Stimulated activated CD8-positive, alpha-beta memory T cell treated with anti-CD3 and anti-CD28 coated beads, Interleukin-7, amount 100 ng/mL, for 4 hours (primary cell): ENCODE measurements at places on chromosomes 4 and X.

DNA sequence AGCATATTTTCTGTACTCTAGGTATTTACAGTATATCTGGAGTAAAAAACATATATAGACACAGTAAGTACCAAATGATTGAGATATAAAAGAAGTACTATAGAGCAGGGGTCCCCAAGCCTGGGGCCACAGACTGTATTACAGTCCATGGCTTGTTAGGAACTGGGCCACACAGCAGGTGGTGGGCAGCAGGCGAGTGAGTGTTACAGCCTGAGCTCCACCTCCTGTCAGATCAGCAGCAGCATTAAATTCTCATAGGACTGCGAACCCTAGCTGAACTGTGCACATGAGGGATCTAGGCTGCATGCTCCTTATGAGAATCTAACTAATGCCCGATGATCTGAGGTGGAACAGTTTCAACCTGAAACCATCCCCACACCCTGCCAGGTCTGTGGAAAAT is 300.7 kb downstream of the NR3C2 start:
- DNase-seq, result no peak

GRCh38 chr4:78720994-78721677 is 55.0 kb upstream of the BMP2K start:
- DNase-seq, result no peak

DNA sequence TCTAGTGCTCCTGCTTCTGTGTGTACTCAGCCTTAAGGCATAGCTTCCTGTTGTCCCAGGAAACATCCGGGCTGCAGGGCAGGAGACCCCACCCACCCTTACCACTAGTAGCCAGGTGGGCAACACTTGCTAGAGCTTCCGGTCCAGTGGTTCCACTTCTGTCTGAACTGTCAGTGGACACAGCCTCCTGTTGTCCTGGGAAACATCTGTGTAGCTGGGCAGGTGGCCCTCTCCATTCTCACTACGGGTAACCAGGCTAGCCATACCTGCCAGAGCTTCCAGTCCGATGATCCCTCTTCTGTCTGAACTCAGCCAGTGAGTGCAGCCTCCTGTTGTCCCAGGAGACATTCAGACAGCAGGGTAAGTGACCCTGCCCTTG is 372.2 kb downstream of the INPP4B start:
- DNase-seq, result no peak

DNA sequence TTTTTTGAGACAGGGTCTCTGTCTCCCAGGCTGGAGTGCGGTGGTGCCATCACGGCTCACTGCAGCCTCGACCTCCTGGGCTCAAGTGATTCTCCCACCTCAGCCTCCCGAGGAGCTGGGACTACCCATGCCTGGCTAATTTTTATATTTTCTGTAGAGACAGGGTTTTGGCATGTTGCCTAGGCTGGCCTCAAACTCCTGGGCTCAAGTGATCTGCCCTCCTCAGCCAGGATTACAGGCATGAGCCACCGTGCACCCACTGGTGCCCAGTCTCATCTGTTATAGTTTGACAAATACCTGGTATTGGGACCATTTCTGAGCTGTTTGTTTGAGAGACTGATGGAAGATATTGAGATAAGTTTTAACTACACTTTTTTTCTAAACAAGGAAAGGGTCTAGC is 57.5 kb upstream of the SMIM10 start:
- DNase-seq, result no peak

DNA sequence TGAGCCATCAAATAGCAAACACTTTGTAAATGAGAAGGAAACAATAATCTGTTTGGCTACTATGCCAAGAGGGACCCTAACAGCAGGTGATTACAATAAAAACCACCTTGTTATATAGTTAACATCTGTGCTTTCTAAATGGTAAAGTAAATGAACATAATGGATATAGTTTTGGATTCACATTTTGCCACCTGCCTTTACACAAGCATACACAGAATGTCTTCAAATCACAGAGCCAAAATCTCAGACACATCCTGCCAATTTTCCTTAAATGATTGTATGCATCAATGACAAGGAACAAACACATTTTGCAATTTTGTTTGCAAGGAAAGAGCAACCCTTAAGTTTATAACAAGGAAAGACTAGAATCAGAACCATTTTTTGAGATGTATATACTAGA is 334.2 kb downstream of the FSTL5 start:
- DNase-seq, result no peak

GRCh38 chr4:145107126-145107525 is 9.0 kb downstream of the ABCE1 start:
- no peak for DNase-seq

- DNase-seq, result no peak
These were observed 914 bp downstream of the TRAPPC2 start for GRCh38 chrX:13733506-13733905.

- DNase-seq, result no peak
These were observed 38.9 kb downstream of the PAGE2 start for GRCh38 chrX:55127692-55128091.

DNA sequence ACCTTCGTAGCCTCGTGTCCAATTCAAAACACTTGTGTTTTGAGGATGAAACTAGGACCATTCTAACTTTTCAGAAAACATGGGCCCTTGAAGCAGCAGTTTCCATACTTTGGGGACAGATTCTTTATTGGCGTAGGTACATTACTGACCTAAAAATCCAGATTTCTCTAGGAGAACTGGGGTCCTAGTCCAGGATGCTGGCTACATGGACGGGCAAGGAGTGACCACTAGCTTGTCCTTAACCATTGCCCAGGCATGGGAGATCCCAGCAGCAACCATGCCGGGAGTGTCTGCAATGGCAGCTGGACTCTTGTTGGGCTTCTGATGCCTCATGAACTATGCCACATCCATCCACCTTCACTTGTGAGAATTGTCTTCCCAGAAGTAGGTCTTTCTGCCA is 62.2 kb upstream of the WDR1 start:
- DNase-seq, result no peak

DNA sequence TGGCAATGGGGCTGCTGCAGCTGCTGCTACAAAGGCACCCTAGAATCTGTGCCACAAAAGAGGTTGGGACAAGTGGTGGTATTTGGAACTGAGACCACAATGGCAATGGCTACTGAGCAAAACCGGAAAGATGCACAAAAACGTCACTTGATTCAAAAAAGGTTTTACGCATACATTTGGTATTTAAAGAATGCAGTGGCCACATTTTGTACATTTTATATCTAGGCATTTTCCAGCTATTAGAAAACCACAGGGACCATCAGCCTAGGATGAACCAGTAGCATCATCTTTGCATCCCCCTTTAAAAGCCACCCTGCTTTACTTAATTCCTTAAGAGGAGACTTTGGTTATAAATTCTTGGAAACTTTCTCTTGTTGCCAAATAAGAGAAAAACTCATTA is 104.8 kb upstream of the CXCL13 start:
- DNase-seq, result no peak

GRCh38 chr4:151658959-151659600 is 101.7 kb downstream of the GATB start:
- no peak for DNase-seq

GRCh38 chr4:119025420-119025819 is 110.2 kb upstream of the MYOZ2 start:
- DNase-seq, result no peak

GRCh38 chr4:52423967-52424366 is 235.1 kb downstream of the USP46 start:
- no peak for DNase-seq

DNA sequence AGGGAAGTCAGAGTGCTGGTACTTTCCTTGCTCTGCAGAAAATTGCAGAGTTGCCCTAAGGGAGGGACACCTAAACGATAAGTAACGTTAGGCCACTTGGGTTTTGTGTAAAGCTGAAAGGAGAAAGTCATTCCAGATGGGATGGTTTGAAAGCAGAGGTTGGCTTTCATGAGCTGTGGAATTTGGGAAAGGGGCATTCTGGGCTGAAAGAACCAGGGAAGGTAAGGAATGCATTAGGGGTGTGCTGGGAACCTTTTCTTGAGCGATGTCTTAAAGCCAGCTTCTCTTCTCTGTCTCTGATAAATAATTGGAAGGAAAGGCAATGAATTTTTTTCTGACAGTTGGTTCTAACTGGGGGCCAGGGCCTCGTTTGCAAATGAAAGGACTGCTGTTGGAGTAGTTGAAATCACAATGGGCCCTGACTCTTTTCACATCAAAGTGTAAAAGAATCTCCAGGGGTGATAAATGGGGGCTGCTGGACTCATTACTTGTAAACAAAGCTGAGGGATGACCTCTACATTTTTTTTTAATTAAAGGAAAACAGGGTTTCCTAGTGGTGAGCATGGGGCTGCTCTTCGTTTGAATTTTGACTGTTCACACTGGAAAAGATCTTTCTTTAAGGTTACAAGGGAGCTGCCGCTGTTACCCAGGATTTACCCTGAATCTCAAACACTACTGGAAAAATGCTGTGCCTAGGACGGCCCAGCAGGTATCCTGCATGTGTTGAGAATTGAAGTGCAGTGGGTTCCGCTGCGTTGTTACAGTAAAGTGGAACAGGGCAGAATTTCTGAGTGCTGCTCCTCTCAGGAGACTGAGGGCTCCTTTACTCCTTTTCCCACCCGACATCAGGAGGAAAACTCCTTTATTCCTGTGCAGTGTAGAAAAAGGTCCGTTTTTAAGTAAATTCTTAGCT is 25.0 kb downstream of the AFF1 start:
- no peak for DNase-seq
